Uterine smooth muscle cell (primary cell): ENCODE measurements at places on chromosomes 16 and 17. TPM values are rescaled to one million over a fixed set of nuclear protein-coding genes. Genes with fewer than 3 reads are reported as not detected.

The SPN gene
- not detected in 2 replicates for total RNA-seq

The SECTM1 gene
- total RNA-seq, result 2.9 and 3.9 TPM in 2 replicates

The CDK3 gene
- total RNA-seq, result 2.9 and 3.2 TPM in 2 replicates

The ERI2 gene
- 29.6 and 67.8 TPM in 2 replicates for total RNA-seq

The CD300H gene
- total RNA-seq, result not detected in 2 replicates

The SEPTIN12 gene
- not detected in 2 replicates for total RNA-seq

The SCNN1G gene
- not detected in 2 replicates for total RNA-seq

The MYH11 gene
- under 0.01 and 0.11 TPM in 2 replicates for total RNA-seq

The NLRC3 gene
- total RNA-seq, result under 0.01 TPM in 1 of 2 replicates, not detected in the other

The RHBDL1 gene
- 2.9 and 5.9 TPM in 2 replicates for total RNA-seq

The MILR1 gene
- total RNA-seq, result 16.4 and 21.7 TPM in 2 replicates

The ZNF469 gene
- 1.4 and 2.2 TPM in 2 replicates for total RNA-seq

The CBX2 gene
- total RNA-seq, result 2.0 and 2.3 TPM in 2 replicates

The COX4I1 gene
- 364 and 508 TPM in 2 replicates for total RNA-seq

The NEUROD2 gene
- total RNA-seq, result not detected in 2 replicates

The ZPBP2 gene
- total RNA-seq, result not detected in 2 replicates

The EPN3 gene
- under 0.01 TPM in 1 of 2 replicates, not detected in the other for total RNA-seq

The KRTAP4-3 gene
- not detected in 2 replicates for total RNA-seq

The ACSM2A gene
- not detected in 2 replicates for total RNA-seq

The SMTNL2 gene
- total RNA-seq, result under 0.01 TPM in 1 of 2 replicates, not detected in the other

The OR4D1 gene
- total RNA-seq, result not detected in 2 replicates

The PDILT gene
- not detected in 2 replicates for total RNA-seq
